Mucosa of descending colon (tissue), 3 donors: ENCODE measurements at places on chromosomes 11 and 22.

DNA sequence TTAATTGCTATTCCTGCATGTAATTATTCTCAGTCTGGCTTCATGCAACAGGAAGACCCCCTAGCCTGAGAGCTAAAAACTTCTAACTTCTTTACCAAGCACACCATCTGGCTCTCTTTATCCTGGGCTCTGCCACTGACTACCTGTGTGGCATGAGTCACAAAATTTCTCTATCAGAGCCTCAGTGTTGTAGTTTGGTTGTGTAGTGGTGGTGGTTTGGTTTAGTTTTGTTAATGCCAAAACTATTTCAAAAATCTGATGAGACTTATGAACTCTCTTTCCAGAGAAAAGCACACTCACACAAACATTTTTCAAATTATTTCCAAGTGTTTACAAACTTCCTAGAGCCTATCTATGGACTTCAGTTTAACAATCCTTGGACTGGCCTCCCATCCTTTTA lies 7.5 kb upstream of the IL17RA start:
- DNase-seq, result no peak

- no peak for DNase-seq
These were observed 1549.4 kb downstream of the LRRC4C start for GRCh38 chr11:39910087-39910486.

- no peak for DNase-seq
These were observed 67.7 kb downstream of the BCL2L13 start for GRCh38 chr22:17705951-17706900.

DNA sequence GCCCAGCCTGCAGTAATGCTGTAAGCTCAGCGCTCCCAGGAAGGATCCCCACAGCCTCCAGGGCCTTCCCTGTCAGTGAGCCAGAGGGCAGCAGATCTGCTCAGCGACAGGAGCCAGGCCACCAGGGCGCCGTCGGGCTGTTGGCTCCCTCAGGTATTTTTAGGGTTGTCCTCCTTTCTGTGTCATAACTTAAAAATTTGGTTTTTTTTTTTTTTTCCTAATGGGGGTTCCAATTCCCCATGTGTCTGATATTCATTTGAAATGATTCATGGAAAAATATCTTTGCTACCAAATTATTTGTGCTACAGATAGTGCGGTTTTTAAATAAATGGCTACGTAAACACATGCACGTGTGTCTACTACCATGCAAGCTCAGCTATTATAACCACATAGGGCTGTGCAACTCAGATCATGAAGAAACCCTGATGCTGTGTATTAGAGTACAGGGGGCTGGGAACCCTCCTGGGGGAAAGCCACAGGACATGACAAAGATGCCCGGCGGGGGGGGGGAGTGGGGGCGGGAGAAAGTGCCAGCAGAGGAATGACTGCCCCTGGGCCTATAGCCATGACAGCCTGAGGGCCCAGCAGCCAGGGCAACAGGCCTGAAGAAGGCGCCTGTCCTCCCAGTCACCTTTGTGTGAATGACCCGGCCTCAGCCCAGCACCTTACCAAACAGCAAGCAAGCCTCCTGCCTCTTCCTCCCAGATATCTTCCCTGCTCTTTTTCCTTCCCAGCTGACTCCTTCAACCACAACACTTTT lies 89.3 kb downstream of the NAT10 start:
- DNase-seq, result no peak

DNA sequence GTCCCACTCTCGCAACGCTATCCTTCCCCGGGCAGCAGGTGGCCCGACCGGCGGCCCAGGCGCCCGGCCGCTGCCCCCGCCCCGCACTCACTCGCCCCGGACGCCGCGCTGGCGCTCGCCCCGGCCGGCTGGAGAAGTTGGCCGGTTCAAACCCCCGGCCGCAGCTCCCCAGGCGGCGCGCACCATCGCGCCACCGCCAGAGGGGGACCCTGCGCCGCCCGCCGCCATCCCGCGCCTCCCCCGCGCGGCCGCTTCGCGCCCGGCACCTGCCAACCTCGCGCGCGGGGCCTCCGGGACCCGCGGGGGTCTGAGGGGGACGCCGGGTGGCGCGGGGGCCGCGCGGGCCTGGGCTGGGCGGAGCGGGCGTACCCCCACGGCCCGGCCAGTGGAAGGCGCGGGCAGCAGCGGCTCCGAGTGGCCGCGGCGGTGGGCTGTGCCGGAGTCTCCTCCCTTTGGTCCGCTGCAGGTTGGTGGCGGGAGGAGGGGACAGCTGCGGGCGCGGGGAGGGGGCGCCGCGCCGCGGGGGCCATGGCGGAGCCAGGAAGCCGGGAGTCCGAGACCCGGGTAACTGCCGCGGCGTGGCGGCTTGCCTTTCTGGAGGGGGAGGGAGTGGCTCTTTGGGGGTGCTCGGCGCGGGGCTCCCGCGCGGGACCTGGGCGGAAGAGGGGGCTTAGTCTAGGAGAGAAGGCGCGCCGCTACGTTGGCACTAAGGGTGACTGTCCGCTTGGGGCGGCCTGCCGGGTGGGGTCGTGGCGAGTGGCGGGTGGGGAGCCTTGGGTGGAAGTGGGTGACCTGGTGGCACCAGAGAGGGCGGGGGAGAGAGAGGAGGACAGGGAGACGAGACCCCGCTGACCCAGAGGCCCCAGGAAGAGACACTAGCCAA lies at the start of the genes MPST and TST:
MPST (plus strand) TSS at position 434 of the 883 bp plus-strand sequence; CDS start at position 529, 95 bp downstream.
TST (minus strand) TSS at position 139 of the 883 bp plus-strand sequence. CDS start 715 bp downstream, outside the sequence.
- DNase-seq, result peak; percentile 89

DNA sequence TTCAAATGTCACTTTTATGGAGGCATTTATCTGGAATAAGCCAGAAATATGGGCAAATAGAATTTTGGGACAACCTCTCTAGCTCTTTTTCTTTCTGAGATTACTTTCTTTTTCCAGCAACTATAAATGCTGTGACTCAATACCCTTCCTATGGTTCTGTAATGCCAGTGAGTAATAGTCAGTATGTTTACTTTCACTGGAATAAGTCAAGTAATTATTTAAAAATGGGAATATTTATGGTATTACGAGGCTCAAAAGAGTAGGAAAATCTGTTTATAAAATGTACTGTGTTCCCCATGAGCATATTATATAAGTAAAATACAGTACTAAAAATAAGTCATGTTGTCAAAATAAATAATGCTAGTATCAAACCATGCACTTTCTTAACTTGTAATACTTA lies 750.5 kb downstream of the LUZP2 start:
- DNase-seq, result no peak

DNA sequence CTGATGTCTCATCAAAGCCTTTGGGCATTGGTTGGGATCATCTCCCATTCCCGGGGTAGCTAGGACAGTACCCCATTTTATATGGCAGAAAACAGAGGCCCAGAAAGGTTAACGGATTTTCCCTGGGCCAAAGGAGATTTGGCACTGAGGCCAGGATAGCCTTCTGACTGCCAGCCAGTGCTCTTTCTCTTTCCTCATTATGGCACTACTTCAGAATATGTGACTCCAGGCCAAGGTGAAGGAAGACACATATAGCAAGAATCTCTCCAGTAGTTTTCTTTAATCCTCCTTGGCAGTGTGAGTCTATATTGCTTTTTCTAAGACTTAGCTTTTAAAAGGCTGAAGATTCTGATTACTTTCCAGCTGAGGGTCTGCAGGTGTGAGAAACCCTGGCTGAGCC lies 94.8 kb upstream of the AMOTL1 start:
- DNase-seq, result no peak

GRCh38 chr22:46452195-46453005 lies 85.0 kb downstream of the CELSR1 start:
- DNase-seq, result no peak

GRCh38 chr11:1938343-1939005 lies 8.7 kb upstream of the MRPL23 start:
- peak; percentile 41 for DNase-seq

GRCh38 chr11:30006876-30007275 lies 10.0 kb downstream of the KCNA4 start:
- no peak for DNase-seq

- DNase-seq, result no peak
These were observed 7.0 kb downstream of the TNNI2 start for GRCh38 chr11:1845561-1846452.

GRCh38 chr22:32040324-32040904 lies 2.6 kb upstream of the SLC5A1 start:
- no peak for DNase-seq

DNA sequence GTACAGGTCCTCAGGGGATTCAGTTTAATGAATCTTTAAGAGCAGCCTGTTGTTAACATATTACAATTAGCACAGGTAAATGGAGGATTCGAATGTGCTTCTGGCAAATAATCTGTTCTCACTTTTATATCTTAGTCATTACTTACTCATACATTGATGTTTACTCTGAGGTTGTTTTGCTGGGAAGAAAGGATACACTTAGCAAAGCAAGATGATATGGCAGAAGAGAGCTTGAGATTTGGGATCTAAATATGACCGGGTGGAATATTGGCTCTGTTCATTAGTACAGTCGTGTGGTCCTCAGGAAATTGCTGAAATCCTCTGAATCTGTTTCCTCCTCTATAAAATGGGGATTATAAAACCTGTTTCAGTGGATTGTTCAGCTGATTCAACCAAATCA lies 59.7 kb downstream of the SPON1 start:
- no peak for DNase-seq

GRCh38 chr11:68990995-68991780 lies 10.4 kb upstream of the MRGPRD start:
- no peak for DNase-seq

DNA sequence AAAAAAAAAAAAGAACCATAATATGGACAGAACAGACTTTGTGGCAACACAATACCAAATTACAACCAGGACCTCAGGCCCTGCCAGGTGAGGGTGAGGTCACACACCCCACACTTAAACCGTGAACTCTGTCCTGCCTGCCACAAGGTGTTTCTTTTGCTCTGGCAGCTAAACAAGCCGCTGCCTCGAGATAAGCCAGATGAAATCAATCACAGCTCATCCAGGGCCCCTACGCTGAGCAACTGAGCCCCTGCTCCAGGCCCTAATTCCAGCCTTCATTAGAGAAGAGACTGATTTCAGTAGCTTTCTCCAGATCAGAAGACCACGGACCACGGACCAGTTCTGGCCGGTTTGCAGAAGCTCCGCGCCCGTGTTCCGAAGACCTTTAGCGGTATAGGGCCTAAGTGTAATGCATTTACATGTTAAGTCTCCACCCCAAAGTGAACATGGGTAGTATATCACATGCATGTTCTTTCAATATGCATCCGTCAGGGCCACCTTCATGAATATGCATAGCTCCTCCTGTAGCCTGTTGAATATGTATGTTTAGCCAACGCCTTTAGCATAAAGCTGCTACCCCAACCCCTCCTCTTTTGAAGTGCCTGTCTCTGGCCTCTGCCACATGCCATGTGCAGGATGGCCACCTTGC lies 14.8 kb upstream of the RAC2 start:
- no peak for DNase-seq

- no peak for DNase-seq
These were observed 12.3 kb downstream of the TANGO2 start for GRCh38 chr22:20033045-20033706.

GRCh38 chr11:107711861-107712755 lies at the start of gene SLN:
Gene SLN, minus strand, starts transcription at chr11:107712056.
- DNase-seq, result no peak

GRCh38 chr11:98115873-98116272 lies 904.9 kb upstream of the CNTN5 start:
- no peak for DNase-seq

DNA sequence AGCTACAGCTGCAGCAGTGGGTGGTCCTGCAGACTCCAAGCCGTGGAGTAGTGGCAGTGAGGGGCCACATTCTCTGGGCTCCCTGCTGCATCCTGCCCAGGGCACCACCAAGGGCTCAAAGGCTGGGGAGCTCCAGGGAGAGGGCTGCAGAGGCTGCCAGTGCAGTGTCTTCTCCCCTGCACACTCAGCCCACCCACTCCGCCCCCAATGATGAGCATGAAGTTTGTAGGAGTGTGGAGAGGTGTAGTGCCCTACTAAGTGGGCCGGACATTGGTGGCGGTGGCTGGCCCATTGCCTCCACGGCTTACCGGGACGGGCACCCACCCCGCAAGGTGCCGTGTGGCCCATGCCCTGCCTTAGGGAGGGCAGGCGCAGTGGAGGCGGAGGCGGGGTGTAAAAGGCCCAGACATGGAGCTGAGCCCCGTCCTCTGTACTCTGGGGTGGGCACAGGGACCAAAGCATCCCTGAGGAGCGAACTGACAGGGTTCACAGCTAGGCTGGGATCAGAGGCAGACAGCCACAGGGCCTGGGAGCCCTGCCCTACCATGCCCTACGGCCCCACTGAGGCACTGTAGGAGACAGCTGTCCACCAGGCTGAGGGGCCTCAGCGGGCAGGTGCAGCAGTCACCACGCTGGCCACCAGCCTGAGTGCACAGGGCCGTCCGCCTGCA lies 18.9 kb downstream of the ARVCF start:
- DNase-seq, result peak; percentile 28

GRCh38 chr22:41397143-41397811 lies 15.5 kb downstream of the TEF start:
- peak; percentile 71 for DNase-seq

- no peak for DNase-seq
These were observed 61.3 kb upstream of the BARX2 start for GRCh38 chr11:129314371-129314770.

DNA sequence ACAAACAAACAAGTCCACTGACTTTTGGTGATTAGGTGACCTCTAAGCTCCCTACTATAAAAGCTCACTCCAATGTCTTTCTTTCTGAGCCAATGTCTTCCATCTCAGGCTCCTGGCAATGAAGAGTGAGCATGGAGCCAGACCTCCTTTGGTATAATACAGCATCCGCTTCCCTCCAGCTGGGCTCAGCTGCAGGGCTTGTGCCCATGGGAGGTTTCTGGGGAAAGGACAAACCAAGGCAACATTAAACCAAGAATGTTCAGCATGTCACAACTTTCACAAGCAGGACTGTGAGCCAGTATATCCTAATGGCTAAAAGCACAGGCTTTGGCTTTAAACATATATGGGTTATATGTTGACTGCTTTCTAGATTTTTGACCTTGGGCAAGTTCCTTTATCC lies 58.8 kb downstream of the EHF start:
- no peak for DNase-seq

GRCh38 chr11:95559899-95560298 lies 229.7 kb downstream of the FAM76B start:
- DNase-seq, result no peak

- DNase-seq, result no peak
These were observed 5.8 kb downstream of the ARL14EP start for GRCh38 chr11:30328681-30329080.

- no peak for DNase-seq
These were observed 76.1 kb upstream of the RAB1B start for GRCh38 chr11:66192181-66192863.

DNA sequence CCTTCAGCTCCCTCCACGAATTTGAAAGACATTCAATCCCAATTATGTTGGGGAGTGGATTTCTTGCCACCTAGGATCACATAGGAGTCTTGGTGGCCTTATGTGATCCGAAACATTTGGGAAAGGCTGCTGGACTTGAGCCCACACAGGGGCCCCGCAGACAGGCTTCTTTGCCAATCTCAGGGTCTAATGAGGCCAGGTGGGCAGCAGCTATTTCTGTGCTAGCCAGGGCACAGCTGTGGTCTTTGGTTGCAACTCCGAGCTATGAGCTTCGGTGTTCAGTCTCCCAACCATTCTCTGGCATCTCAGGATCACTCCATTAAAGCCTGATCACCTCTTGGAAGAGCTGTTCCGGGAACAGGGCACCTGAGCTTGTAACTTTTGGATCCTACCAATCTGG lies 84.4 kb downstream of the TP53I11 start:
- no peak for DNase-seq

GRCh38 chr11:131307506-131307905 lies 62.9 kb upstream of the NTM start:
- DNase-seq, result no peak

- no peak for DNase-seq
These were observed 4.0 kb downstream of the VSTM5 start for GRCh38 chr11:93846411-93846810.

- DNase-seq, result no peak
These were observed 169.4 kb downstream of the OPCML start for GRCh38 chr11:133362916-133363315.

- DNase-seq, result peak; percentile 72
These were observed 6.1 kb downstream of the CD81 start for GRCh38 chr11:2382936-2383851.

- no peak for DNase-seq
These were observed 139.8 kb downstream of the CCDC81 start for GRCh38 chr11:86514453-86514852.
